Mucosa of gallbladder (tissue), 1 donor: ENCODE measurements at places on chromosomes 7 and 10.
A peak's percentile ranks its signal among the peaks of the same experiment; 100 is the strongest.

DNA sequence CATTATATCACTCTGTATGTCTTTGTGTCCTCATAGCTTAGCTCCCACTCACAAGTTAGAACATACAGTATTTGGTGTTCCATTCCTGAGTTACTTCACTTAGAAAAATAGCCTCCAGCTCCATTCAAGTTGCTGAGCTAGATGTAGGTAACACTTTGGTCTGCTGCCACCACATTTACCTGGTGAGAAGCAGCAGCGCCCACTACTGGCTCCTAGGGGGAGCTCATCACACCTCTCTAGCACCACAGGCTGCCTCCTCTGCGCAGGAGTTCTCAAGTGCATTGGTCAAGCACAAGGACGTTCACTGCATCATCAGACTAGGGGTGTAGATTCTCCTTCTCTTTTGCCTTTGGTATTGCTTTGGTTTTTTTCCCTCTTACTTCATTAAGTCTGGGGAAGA is 530.9 kb upstream of the AUTS2 start:
- DNase-seq = no peak

- no peak for DNase-seq
Observed at GRCh38 chr10:32179836-32180235, 123.6 kb upstream of the KIF5B start.

DNA sequence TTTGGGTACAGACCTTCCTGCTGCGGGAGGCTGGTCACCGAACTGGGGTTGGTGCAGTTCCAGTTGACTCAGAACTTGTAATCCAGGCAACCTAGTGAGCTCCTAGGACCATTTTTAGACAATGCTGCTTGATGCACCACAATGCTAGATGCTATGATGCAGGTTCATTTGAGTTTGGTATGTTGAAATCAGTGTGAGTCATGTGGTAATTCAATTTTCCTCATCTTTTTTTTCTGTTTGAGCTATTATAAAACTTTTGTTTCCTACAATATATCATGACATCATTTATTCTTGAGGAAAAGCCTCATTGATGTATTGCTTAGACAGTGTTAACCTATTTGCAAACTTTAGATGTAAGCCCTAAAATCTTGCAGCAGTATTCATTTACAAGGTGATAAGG is 40.9 kb upstream of the MTPN start:
- DNase-seq = no peak

- DNase-seq = peak; percentile 47
Observed at GRCh38 chr7:107506674-107507339, 37.0 kb downstream of the GPR22 start.

DNA sequence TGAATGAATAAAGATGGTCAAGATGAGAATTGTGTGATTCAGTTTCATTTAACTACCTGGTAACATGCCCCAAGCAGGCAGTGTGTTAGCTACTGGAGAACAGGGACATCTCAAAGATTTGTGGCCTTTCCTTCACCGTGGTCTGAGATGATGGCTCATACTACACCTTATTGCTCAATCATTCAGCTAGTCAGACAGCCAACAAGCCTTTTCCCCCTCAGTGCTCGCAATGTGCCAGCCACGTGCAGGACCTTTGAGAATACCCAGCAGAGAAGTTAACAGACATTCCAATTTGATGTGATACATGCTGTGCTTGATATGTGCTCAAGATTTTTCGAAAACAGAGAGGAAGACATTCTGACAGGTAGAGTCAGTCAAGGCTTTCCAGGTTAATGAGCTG is 562.8 kb downstream of the SUGCT start:
- no peak for DNase-seq

- no peak for DNase-seq
Observed at GRCh38 chr7:130853503-130854279, 119.7 kb upstream of the KLF14 start.

GRCh38 chr7:36408589-36408988 is 18.9 kb downstream of the ANLN start:
- no peak for DNase-seq

GRCh38 chr10:131855461-131856401 is 45.1 kb upstream of the PPP2R2D start:
- DNase-seq = no peak

DNA sequence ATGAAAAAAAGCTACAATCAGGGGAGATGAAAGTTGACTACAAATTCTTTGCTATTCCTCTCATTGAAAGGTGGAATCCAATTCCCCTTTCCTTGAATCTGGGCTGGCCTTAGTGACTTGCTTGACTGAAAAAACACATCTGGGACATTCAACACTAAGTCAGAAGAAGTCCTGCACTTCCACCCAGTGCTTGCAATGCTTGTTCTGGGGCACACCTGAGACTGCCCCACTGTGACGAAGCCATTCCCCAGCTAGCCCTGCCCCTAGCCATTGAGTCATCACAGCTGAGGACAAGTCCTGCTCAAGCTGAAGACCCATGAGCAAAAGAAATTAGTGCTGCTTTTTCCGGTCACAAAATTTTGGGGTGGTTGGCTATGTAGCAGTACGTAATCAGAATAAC is 19.2 kb upstream of the GRID1 start:
- no peak for DNase-seq

DNA sequence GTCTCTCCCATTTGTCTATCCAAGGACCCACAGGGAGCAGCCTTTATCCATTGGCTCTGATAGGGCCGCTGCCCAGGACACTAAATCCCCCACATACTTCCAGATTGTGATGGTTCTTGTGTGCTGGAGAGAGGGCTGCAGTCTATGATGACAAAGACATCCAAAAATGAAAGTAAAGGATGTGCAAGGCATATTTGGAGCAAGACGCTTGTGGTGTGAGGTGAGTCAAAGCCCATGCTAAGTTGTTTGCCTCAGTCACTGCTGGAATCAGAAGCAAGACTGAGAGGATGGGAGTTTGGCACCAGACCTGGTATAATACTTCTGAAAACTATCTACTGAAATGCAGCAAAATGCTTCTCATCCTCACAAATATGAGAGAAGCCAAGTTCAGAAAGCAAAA is 22.7 kb downstream of the ZNF22 start:
- DNase-seq = no peak

DNA sequence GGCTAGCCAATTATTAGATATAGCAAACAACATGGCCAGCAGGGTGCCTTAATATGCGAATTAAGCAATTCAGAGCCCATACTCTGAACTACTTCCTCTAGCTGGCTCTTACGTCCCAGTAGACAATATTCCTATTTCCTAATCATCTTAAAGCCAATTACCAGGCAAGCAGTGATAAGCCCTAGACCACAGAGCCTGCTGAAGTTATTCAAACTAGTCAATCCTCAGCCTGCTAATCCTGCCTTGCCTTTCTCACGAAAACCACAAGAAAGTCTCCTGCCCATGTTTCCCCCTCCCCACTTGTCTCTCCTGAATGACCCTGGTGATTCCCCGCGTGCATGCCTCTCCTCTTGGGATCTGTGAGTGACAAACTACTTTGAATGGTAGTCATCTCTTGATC is 86.8 kb upstream of the CACNA2D1 start:
- no peak for DNase-seq

DNA sequence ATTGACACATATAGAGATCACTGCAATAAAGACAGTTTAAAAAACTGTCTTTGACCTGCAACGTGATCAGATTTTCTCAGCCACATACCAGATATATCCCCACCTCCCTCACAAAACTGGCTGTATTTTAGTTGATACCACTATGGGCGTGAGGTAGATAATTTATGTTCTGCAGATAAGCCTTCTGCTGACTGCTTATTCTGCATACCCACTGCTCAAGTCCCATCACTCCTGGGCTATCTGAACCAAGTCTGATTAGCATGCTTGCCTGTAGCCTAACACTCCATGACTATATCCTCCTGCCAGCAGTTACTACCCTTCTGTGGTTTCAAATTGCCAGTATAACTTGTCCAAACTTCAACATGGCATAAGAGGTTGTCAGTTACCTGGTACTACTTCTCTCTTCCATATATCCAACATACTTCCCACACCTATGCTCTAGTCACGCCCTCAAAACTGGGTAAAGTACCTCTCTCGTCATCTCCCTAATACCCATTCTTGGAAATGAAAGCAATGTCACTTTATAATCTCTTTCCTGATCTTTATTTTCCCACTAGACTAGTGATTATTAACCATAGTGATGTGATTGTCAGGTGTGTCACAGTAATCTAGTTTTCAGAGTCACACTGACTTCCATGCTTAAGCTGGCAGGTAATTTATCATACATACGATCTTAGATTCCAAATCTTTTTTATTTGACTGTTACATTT is 70.7 kb downstream of the MALSU1 start:
- DNase-seq = no peak

GRCh38 chr10:120221873-120222485 is 235.0 kb upstream of the PLPP4 start:
- no peak for DNase-seq

GRCh38 chr7:129858490-129858889 is 94.3 kb downstream of the UBE2H start:
- DNase-seq = no peak

- no peak for DNase-seq
Observed at GRCh38 chr10:124621637-124622036, 122.5 kb downstream of the FAM53B start.

DNA sequence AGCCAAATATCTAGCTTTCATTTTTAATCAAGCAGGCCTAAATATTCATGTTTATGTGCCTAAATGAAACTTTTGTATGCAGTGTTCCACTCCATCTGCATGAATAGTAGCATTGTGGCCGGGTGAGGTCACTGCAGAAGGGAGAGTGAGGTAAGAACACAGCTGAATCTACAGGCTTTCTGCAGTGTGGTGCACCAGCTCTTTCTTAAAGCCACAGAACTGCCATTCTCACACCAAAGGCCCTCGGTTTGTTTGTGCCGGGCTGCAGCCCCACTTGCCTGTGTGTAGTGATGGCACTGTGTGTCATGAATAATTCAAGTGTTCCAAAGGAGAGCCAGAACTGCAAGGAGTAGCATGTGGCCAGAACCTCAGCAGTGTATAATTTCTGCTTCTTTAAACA is 204.1 kb downstream of the TRIL start:
- DNase-seq = no peak

DNA sequence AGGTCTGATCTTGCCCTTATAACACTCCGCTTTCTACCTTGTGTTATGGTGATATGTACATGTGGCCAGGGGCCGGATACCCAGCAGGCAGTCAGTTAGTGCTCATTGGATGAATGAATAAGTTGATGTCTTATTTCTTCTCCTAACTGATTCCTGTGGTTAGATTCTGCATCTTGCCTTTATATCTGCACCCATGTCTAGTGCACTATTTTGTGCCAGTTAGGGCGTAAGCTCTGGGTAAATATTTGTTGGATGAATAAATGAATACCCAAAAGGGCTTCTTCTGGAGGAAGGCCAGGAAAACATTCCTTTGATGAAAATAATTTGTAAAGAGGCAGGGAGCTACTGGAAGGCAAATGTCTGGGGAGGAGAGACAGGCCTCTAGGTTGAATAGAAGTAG is 148.2 kb downstream of the CHN2 start:
- DNase-seq = no peak

DNA sequence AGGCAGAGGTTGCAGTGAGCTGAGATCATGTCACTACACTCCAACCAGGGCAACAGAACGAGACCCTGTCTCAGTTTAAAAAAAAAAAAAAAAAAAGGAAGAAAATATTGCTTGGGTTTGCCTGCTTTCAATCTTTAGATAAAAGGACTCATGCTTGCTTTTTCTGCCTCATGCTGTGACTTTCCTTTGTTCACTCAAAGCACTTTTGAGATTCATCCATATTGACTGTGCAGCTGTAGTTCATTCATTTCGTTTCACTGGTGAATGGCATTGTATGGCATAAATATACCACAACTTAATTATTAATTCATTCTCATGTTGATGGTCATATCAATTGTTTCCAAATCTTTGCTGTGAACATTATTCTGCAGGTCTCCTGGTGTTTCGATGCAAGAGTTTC is 97.6 kb upstream of the NFE2L3 start:
- DNase-seq = no peak

DNA sequence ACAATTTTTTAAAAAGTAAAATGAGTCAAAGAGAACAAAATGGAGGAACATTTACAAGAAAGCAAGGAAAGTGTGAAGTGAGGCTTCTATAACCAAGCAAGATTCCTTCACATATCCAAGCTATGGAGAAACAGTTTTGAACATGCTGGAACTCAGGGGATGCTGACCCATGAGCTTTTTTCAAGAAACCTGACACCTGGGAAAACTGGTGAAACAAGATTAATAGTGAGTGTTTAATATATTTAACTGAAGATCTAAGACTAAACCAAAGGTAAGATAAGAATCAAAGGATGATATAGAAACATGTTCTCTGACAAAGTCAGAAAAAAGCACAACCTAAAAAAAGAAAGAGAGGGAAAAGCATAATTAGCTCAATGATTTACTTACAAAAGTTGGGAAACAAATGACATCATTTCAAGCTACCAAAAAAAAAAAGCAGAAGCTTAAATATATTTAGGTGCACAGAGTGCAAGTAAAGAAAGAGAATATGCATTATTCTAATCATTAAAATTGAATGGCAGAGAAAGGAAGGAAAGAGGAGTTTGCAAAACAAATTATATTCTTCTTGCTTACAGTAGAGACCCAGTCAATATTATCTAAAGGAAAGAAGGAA is 24.9 kb downstream of the C7orf25 start:
- DNase-seq = no peak
